ENCODE measurements at places on chromosomes 2 and 18. TPM values are rescaled to one million over a fixed set of nuclear protein-coding genes. Genes with fewer than 3 reads are reported as not detected.

Gene CPO
- 0.31 TPM for polyA plus RNA-seq

GRCh38 chr2:200624658-200625057, 38.8 kb downstream of the AOX1 start:
- no peak for DNase-seq

- DNase-seq: no peak
Observed at GRCh38 chr2:136257893-136258292, 139.9 kb upstream of the CXCR4 start.

DNA sequence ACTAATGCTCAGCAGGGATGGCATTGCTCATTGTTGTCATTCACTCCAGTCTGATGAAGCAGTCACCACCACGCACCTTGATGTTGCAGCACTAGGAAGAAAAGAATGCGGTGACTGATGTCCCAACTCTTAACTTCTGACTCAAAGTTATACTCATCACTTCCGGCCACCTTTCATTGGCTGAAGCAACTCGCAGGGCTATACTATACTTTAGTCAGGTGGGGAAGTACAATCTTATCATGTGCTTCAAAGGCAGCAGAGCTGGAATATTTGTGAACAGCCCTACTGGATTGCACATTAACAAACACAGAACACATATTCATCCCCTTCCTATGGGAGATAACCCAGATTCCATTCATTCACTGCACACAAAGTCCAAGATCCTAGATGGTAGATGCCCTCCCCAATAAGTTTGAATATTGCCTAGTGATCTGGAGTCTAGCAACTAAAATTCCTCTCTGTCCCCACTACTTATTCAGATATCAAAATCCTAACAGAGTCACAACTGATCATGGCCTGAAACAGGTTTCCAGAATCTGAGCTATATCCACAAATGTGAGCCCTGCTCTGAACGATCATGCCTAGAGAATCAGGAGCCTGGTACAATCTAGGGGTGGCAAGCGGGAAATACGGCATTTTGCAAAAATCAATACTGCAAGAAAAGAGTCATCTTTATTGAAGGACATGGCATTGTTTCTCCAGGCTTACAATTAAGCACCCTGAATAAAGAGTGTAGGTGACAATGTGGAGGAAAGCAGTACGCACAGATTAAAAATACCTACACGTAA, 3.4 kb upstream of the SPATS2L start:
- peak; percentile 97 for DNase-seq
